ENCODE measurements at places on chromosomes 3 and 15.

- no peak for DNase-seq
Observed at GRCh38 chr3:73094129-73094528, 32.7 kb downstream of the EBLN2 start.

- DNase-seq: no peak
Observed at GRCh38 chr3:10474847-10475246, 30.5 kb downstream of the ATP2B2 start.

- no peak for DNase-seq
Observed at GRCh38 chr15:101131489-101132389, 120.1 kb downstream of the CHSY1 start.

GRCh38 chr3:194124193-194124592 lies 11.8 kb upstream of the HES1 start:
- DNase-seq: no peak

DNA sequence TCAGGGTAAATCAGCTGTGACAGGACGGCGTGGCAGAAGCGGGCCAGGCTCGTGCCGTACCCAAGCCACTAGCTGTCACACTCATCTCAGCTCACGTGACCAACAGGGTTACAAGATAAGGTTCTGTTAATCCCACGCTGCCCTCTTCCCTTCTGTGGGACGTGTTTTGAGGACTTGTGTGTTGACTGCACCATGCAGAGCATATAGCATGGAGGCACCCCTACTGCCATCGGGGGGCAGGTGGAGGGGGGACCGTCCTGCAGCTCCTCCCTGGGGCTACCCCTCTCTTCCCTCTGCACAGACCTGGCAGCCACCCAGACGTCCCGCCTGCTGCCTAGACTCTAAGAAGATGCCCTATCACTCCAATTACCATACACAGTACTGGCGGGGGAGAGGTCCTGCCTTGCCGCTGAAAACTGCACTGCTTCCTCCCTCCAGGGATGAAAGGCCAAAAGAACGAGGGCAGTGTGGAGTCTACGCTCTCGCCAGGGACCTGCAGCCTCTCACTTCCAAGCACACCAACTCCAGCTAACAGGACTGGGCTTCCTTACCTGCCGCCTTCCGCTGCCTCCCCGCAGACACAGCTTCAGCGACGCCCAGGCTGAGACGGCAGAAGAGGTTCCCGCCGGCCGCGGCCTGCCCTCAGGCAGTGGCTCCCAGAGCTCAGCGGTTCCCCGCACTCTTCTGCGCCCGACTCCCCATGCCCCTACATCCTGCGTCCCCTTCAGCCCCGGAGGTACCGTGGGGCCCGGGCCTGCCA lies at the start of gene TNK2:
TNK2 (minus strand) TSS at position 618 of the 760 bp plus-strand sequence. CDS start 19,963 bp downstream, outside the sequence.
- peak; percentile 37 for DNase-seq

GRCh38 chr15:80608688-80609087 lies 86.4 kb upstream of the ABHD17C start:
- DNase-seq: no peak

GRCh38 chr15:54159012-54159411 lies 180.8 kb downstream of the UNC13C start:
- DNase-seq: no peak

DNA sequence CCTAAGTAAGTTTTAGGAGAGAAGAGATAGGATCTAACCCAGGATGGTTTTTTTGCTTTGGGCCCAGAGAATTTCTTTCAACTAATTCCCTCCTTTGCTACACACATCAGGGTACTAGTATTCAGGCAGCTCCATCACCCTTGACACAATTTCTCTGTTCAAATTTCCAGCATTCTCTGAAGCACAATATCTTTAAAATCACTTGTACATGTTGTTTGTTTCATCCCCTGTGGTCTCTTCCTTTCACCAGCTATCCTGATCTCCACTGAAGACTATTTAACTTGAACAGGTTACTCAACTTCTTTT lies 32.4 kb upstream of the FNDC3B start:
- no peak for DNase-seq

GRCh38 chr15:75641179-75641503 lies 1.1 kb upstream of the IMP3 start:
- no peak for DNase-seq

DNA sequence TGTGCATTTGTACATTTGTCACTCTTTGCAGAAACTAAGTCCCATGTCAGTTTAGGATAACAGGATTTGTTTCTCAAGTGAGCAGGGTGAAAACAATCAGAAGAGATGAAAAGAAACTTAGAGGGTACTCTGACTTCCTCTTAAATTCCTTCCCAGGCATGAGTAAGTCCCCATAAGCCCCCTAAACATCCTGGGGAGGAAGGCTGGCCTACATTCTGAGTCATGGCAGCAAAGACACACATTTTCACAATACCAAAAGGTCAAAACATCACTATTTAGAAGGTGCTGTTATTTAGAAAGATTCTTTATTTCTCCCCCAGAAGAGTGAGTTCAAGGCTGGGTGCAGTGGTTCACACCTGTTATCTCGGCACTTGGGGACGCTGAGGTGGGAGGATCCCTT lies 7.6 kb upstream of the FOXP1 start:
- DNase-seq: no peak

DNA sequence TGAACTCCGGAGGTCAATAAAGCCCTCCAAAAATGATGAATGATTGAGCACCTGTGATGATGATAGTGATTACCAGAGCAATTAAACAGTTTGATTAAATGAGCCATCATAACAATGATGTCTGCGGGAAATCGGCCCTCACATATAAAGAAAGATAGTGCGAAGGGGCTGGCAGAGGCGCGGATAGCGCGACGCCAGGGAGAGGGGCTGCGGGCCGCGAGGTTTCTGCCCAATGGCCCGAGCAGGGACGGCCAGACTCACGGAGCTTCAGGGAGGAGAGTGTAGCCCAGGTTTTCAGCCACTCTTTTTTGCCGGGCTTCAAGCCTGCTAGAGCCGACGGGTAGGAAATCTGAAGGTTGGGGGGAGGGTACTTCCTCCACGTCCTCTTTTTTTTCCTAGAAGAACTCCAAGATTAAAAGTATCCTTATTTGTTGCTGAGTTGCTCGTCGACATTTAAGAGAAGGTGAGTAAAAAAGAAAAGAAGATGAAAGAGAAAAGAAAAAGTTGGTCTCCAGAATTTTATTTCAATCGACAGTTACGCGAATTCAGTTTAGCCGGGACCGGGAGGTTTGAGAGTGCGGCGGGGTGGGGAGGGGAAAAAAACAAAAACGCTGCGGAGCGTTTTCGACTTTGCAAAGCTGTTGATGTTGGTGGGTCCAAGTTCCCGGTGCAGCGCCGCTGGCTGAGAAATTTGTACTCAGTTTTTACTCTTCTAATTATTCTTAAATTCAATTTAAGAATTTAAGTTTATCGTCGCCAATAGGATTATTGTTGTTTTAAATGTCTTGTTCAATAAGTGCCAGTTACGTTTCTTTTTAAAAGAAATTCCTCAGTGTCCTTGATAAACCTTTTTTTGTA lies 2.2 kb upstream of the MEIS2 start:
- DNase-seq: no peak

DNA sequence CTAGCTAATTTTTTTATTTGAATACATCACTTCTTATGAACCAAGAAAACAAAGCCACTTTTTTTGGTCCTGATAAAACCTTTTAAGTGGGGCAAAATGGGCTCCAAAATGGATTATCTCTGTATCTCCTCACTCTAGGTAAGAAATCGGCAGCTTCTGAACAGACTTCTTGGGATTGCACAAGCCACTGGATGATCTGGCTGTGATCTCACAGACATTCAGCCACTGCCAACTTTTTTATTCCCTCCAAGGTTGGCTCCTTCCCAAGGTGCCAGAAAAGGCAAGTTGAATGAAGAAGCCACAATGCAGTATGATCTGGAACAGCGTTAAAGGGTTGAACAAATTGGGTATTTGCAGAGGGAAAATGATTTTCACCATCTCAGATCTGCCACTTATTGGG lies 73.2 kb downstream of the PRICKLE2 start:
- DNase-seq: peak; percentile 40

- no peak for DNase-seq
Observed at GRCh38 chr15:70013656-70014313, 83.9 kb downstream of the TLE3 start.

- DNase-seq: no peak
Observed at GRCh38 chr15:70316059-70316600, 218.4 kb upstream of the TLE3 start.

- DNase-seq: peak; percentile 79
Observed at GRCh38 chr15:79853492-79854328, 43.1 kb downstream of the MTHFS start.

GRCh38 chr3:163058031-163058854 lies 1561.6 kb downstream of the OTOL1 start:
- DNase-seq: no peak

- DNase-seq: no peak
Observed at GRCh38 chr15:37979671-37980409, 45.4 kb downstream of the TMCO5A start.

DNA sequence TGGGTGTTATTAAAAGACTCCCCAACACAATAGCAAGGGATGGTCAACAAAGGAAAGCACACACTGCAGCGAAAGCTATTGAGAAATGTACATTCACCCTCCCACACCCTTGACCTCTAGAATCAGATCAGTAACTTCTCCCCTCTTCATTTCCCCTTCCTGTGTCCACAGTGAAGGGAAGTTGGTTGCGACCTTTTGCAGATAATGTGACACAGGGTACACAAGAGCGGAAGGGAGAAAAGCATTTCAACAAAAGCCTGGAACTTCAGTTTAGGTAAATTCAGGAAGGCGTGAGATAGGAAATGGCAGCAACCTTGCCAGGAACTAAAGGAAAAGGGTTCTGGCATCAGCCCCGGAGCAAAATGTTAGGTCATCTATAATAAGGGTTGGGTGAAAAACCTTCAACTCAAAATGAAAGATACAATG lies 899.8 kb downstream of the MCTP2 start:
- DNase-seq: no peak

Measured in foreskin keratinocyte (primary cell).